ENCODE measurements at places on chromosomes 3 and 15. TPM values are rescaled to one million over a fixed set of nuclear protein-coding genes. Genes with fewer than 3 reads are reported as not detected.

The HTR3E gene
- not detected for total RNA-seq

The VWA5B2 gene
- 0.28 TPM for total RNA-seq

GRCh38 chr15:42549741-42550392 lies 1.2 kb downstream of the HAUS2 start:
- no peak for DNase-seq

DNA sequence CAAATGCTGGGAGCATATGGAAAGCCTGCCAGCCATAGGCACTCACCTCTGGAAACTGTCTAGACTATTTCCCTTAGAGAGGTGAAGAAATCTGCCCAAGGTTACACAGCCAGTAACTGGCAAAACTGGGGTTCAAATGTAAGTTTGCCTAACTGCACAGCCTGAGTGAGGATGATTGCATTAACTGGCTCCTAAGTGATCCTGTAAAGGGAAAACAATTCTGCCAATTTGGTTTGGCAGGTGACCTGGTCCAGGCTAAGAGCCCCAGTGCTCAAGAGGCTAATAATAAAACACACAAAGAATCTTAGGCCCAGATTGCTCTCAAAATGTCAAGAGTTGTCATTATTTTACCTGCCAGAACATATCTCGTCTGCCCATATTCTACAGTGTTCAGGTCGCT lies 43.9 kb upstream of the SPRED1 start:
- no peak for DNase-seq

DNA sequence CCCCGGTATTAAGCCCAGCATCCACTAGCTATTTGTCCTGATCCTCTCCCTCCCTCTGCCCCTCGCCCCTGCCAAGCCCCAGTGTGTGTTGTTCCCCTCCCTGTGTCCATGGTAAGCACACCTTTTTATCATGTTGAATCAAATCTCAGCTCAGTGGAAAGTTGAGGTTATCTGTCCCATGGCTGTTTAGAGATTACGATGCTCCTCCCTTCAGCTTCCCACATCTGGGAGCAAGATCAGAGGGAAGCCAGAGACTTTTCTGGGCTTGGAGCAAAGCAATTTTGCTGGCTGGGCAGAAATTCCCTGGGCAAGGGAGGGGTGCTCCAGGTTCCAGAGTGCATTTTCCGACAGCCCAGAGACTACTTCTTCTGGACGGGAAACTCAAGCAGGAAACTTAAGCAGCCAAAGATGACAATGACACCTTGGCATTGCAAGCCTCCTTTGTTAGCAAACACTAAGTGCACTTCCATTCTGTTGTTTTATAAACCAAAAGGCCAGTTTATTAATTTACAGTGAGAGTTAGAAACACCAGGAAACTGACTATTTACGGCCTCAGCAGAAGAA lies 104.5 kb downstream of the MESD start:
- no peak for DNase-seq

DNA sequence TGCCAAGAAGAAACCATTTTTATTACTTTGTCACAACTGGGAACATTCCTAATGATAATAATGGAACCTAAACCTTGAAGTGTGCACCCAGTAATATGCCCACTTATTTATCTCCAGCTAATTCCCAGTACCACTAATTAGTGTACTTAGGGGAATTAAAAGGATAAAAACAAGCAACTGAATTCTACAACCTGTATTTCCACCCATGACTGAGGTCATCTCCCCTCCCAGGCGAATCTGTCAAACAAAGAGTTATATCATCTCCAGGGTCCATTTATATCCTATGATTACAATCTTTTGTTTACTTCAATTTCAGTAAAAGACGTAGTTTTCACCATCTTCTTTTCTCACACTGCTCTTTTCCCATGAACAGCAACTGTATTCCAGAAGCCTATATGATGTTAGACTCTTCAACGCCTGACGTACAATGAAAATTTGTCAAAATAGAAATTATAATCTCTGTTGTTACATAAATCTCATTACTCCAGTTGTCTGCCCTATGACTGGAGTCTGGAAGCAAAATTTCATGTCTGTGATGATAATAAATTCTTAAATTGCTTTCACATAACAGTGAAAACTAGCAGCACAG lies 177.6 kb downstream of the GOLIM4 start:
- DNase-seq = no peak

The ROPN1B gene
- not detected for total RNA-seq

The SLC6A20 gene
- not detected for total RNA-seq

- no peak for DNase-seq
Measured at GRCh38 chr15:57048930-57049549, 130.6 kb downstream of the TCF12 start.

- DNase-seq = no peak
Measured at GRCh38 chr3:129317848-129318247, 39.2 kb downstream of the HMCES start.

DNA sequence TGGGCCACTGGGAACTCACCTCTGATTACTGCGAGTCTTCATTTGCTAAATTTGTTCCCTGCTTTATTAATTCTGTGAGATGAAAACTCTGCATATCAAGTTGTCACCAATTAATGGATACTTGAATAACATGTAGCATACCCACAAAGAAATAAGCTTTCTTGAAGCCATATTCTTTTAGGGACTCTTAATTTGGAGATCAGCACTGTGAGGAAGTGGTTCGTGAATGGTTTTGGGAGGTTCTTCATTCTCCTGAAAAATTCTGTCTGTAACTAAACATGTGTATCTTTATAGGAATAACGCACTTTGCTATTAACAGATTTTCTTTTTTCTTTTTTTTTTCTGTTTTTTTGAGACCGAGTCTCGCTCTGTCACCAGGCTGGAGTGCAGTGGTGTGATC lies 19.1 kb upstream of the TBC1D5 start:
- no peak for DNase-seq

The SCAMP5 gene
- 0.71 TPM for total RNA-seq

The GNAT1 gene
- total RNA-seq = 0.28 TPM

DNA sequence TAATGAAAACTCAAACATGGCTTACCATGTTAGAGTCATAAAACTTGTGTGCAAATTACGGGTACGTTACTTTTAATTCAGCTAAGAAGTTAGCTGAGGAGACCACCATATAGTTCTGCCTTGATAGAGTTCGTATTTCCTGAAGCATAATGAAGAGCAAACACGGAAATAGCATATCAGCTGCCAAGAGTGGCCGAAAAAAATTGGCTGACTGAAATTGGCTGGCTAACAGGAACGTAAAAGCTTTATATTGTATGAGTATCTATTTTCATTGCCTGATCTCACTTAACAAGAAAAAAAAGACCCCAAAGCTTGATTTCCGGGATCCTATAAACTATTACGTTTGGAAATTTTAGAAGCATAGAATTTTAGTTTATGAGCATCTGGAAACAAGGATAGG lies 1222.9 kb downstream of the ZPLD1 start:
- no peak for DNase-seq

DNA sequence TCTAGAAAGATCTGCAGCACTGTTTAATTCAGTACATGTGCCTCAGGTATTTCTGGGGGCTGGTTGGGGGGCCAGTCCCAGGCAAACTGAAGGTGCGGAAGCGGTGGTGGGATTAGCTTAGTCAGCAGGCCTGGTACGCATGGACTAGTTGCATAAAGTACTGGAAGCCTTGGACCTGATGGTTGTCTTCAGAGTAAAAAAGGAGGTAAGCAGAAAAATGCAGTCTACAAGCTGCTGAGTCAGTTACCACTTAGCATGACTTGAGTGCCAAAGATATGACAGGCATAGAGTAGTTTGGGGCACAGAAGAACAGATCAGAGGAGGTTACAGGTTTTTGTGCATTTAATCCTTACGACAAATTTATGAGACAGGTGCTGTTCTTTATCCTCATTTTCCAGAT lies 19.9 kb upstream of the GOLGA8J start:
- no peak for DNase-seq

GRCh38 chr15:39165020-39165706 lies 415.7 kb upstream of the THBS1 start:
- DNase-seq = no peak

DNA sequence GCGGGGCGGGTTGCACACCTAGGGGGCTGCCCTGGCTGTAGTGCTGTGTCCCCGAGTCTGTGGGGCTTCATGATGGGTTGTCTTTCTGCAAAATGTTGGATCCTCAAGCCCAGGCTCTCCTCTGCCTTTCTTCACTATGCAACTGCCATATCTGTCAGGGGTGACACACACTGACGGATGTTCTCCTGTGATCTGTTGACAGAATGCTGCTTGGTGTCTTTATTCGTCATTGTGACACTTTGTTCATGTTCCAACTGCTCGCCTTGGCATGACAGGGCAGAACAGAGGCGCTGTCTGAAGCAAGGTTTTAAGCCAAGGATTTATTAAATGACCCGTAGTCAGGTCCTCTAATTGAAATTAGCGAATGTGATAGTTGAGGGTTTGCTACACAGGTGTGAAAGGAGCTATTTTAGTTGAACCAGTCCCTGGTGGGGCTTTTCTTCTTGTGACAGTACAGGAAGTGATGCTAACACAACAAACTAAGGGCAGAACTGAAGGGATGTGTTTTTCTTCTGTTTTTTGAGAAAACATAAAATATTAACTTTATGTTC lies 173.4 kb downstream of the MCTP2 start:
- DNase-seq = no peak

GRCh38 chr3:16510620-16511319 lies 2.7 kb downstream of the RFTN1 start:
- peak; percentile 51 for DNase-seq

The KIF7 gene
- 0.39 TPM for total RNA-seq

DNA sequence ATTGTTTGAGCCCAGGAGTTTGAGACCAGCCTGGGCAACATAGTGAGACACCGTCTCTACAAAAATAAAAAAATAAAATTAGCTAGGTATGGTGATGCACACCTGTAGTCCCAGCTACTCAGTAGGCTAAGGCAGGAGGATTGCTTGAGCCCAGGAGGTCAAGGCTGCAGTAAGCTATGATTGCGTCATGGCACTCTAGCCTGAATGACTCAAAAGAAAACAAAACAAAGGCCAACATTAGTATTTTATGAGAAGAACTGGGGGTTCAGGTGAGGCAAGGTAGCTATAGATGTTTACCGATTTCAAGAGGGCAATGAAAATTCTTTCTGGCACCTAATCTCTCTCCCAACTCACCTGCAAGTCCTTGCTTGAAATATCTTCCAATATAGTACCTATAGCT lies 77.2 kb downstream of the GREM1 start:
- DNase-seq = no peak

GRCh38 chr3:78725703-78726246 lies 1042.0 kb downstream of the ROBO1 start:
- no peak for DNase-seq

- no peak for DNase-seq
Measured at GRCh38 chr15:70507772-70508371, 255.5 kb downstream of the UACA start.

- no peak for DNase-seq
Measured at GRCh38 chr15:75631935-75632334, 6.4 kb upstream of the SNUPN start.

The ACOX2 gene
- total RNA-seq = not detected

GRCh38 chr3:16523778-16524177 lies 10.3 kb upstream of the RFTN1 start:
- no peak for DNase-seq

The CCR9 gene
- 25.0 TPM for total RNA-seq

- no peak for DNase-seq
Measured at GRCh38 chr3:4698125-4698821, 205.1 kb downstream of the ITPR1 start.

The LRRC34 gene
- 0.36 TPM for total RNA-seq

GRCh38 chr3:124364317-124365020 lies 365.8 kb upstream of the UMPS start:
- DNase-seq = no peak

The PATL2 gene
- total RNA-seq = 32.8 TPM

DNA sequence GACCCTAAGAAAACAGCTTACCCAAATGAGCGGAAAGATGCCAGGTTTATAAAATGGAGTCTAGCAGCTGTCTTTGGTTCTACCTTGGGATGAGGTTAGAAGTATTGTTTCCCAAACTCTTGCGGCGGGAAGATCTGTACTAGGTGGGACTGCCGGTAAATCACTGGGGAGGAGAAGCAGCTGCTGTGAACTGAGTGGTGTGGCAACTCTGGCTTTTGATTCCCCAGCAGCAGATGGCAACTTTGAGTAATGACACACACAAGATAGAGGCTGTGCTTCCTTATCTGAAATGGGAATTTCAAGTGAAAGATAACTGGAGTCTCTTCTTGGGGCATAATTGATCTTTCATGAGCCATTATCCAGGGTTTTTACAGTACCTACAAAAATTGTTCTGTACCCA lies 184.9 kb downstream of the ATG7 start:
- no peak for DNase-seq

DNA sequence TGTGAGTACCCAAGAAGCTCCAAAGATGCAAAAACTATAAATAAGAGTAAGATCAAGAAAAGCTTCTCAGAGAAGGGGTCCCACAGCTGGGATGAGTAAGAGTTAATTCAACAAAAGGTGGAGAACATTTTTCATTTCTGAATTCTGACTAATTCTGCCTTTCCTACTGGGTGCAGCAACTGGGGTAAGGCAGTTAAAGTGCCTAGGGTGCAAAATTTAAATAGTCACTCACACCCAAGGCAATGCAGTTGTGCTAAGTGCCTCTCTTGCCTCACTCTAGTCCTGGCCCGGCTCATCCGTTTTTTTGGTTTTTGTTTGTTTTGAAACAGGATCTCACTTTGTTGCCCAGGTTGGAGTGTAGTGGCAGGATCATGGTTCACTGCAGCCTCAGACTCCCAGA lies 240.2 kb downstream of the TP63 start:
- DNase-seq = no peak

GRCh38 chr15:56052395-56053045 lies 59.1 kb upstream of the NEDD4 start:
- no peak for DNase-seq

The NLGN1 gene
- total RNA-seq = not detected

- DNase-seq = no peak
Measured at GRCh38 chr3:152319831-152320617, 51.3 kb downstream of the MBNL1 start.

GRCh38 chr3:116052602-116053001 lies 392.7 kb downstream of the LSAMP start:
- no peak for DNase-seq

DNA sequence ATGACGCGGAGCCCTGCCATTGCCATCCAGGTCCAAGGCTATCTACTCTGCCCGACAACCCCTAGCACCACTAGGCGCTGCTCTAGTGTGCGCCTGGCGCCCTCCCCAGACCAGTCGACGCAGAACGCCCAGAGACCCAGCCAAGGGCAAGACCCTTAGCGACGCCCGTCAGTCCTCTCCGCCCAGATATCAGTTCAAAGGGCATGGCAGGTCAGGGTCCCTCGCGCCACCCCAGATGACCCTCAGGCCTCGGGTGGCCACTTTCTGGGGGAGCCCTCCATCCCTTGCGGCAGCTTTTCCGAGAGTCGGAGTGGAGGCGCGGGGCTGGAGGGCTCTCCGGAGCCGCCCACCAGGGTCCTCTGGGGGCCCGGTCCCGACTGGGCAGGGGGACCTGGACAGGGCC lies 371 bp upstream of the CLSTN2 start:
- DNase-seq = no peak

- no peak for DNase-seq
Measured at GRCh38 chr3:37946531-37946889, 44.1 kb upstream of the VILL start.

- no peak for DNase-seq
Measured at GRCh38 chr3:190595807-190596206, 81.9 kb downstream of the IL1RAP start.
